NCI-H1092 (cell line): ENCODE measurements at places on chromosomes 7 and 10.

GRCh38 chr10:69446229-69446628 is 5.0 kb upstream of the TSPAN15 start:
- no peak for DNase-seq

GRCh38 chr7:74228951-74229900 is 19.4 kb downstream of the LAT2 start:
- DNase-seq: no peak

- DNase-seq: no peak
Measured at GRCh38 chr10:106582291-106582690, 582.2 kb downstream of the SORCS1 start.

DNA sequence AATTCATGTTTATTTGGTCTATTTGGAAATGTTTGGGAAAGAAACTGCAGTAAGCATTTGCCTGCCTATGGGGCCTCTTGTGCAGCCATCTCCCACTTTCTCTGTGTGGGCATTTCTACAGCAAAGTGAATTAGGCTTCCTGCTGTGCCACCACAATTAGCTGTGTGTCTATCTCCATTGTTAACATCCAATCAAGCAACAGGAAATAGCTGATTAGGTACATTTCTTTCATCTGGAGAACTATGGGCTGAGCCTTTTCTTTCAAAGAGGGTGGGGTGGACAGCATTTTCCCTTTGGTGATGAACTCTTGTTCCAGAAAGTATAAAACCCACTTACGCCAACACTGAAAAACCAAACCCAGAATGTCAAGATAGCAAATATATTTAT is 640.0 kb downstream of the ACTR3B start:
- no peak for DNase-seq

DNA sequence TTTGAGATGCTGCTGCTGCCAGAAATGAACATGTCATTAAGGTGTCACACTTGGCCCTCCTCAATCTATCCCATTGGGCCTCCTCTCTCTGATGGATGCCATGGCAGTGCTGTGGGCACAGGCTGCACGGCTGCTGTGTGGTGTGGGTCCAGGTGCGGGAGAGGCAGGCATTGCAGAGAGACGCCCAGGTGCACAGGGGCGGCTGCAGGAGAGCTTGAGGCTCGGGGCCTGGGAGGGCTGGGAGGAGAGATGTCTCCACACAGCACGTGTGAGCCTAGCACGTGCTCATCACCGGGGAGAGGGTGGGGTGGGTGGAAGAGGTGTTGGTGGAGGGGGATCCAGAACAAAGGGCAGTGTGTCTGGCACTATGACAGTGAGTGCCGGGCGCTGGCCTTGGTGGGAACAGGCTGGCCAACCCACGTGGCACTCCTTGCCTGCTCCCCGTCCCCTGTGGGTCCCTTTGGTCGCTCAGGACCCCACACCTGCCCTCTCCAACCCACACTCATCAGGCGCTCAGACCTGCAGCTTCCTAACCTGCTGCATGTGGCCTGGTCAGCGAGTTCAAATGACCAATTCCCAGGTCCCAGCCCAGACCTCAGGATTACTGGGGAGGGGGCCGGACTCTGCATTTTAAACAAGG is 39.9 kb upstream of the BNIP3 start:
- DNase-seq: no peak

DNA sequence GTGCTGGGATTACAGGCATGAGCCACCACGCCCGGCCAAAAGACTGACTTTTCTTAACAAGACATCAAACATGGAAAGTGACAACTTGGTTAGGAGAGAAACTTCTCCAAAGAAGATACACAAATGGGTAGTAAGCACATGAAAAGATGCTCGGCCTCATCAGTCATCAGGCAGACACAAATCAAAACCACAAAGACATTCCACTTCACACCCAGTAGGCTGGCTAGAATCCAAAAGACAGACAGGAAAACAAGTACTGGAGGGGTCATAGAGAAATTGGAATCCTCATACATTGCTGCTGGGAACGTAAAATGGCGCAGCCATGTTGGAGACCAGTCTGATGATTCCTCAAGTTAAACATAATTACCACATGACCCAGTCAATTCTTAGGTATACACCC is 16.4 kb downstream of the SEPHS1 start:
- no peak for DNase-seq

- DNase-seq: no peak
Measured at GRCh38 chr10:74052994-74053393, 55.1 kb downstream of the VCL start.

GRCh38 chr10:29214551-29214950 is 74.3 kb upstream of the LYZL1 start:
- no peak for DNase-seq

DNA sequence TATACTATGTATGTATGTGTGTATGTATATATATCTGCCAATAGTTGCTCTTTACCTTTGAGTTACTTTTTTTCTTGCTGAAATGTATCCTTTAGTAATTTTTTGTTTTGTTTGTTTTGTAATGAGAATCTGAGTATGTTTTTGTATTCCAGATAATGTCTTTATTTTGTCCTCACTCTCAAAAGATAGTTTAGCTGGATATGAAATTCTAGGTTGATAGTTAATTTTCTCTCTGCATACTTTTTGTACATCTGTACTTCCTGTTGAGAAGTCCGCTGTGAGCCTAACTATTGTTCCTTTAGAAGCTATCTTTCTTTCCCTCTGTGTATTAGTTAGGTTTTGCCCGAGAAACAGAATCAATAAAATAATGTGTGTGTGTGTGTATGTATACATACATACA is 29.5 kb downstream of the BUB3 start:
- DNase-seq: no peak

DNA sequence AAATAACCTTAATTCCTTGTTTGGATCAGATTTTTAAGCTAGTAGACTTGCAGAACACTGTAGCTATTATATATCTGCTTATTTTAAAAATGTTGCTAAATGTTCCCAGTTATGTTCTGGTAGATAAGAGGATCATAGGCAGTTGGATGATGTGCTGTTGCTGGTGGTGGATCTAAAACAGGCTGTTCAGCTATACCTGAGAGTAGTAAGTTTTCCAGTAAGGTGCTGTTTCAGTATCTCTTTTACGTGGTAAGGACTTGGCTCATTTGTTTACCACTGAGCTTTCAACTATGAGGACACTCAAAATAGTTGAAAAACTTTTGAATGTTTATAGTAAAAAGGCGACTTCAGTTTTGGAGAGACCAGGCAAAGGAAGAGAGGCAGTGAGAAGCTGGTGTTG is 180.9 kb downstream of the CDK14 start:
- DNase-seq: no peak

GRCh38 chr7:20539201-20539600 is 76.3 kb upstream of the ABCB5 start:
- no peak for DNase-seq

GRCh38 chr10:4851846-4852245 is 25.8 kb downstream of the AKR1E2 start:
- DNase-seq: no peak

DNA sequence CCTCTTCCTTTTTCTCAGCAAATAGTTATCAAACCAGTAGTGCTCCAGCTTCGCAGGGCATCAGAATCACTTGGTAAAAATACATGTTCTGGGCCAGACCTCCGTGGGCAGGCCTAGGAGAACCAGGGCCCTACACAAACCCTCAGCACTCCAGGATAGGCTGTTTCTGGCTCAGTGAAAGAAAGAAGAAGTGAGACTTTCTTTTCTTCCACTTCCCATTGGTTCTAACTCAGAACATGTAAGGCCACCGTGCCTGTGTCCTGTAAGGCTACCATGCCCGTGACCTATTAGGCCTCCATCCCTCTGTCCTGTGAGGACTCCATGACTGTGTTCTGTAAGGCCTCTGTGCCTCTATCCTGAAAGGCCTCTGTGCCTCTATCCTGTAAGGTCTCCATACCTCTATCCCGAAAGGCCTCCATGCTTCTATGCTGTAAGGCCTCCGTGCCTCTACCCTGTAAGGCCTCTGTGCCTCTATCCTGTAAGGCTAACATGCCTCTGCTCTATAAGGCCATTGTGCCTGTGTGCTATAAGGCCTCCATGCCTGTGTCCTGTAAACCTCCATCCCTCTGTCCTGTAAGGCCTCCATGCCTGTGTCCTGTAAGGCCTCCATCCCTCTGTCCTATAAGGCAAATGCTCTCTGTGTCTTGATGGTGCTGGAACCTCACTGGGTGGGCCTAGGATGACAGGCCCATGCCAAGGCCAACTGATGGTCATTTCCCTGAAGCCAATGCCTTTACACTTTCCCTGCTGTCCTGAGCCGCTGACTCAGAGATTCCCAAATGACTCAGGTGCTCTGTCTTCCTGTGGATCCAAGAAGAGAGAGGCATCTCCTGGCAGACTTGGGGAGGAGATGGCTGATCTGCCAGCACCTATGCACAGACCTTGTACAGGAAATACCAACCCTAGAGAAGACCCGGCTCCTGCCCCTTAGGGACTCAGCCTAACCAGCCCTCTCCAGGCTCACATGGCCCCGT is 96.6 kb upstream of the CACUL1 start:
- DNase-seq: no peak

- no peak for DNase-seq
Measured at GRCh38 chr10:132920101-132920925, 22.1 kb downstream of the CFAP46 start.

DNA sequence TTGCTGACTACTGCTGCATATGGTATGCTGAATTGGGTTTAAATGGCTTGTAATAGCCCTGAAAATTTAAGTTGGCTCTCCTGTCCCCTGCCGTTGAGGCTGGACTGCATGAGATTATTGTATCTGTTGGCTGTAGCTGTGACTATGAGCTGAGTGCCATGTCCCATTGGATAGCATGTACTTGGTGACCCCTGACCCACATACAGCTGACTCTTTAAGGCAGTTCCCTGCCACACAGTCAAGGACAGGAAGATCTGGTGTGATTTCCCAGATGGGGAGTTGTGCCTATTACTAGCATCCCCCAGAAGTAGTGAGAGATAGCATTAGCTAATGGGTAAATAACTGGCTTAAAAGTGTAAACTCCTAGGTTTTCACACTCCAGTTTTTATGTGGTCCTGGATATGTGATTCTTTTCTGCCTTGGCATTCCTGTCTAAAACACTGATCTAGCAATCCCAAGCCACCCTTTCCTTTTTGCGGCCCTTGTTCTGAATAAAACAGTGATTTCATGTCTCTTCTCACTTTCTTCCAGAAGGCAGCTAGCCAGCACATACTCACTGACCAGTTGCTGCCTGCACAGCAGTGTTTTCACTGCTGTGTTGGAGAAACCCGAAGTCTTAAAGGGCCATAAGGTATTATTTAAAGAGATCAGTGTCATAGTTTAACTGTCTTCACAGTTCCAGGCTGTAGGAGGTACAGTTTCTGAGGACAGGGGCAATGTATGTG is 35.9 kb downstream of the LRRC4 start:
- no peak for DNase-seq

DNA sequence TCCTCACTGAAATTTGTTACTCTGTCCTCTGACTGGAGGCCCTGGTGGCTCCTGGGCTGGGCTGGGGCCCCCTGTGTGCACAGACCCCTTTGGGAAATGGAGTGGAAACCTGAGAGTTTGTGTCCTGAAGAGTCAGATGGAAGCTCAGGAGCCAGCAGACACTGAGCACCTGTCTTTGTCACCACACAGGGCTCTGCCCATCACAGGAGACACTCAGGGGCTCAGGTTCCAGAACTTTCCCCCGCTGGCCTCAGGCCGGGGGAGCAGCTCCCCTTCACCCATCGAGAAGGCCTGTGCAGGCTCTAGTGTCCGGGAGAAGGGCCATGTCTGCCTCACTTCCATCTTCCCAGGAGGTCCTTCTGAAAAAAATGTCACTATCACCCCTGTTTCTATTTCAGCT is 22.3 kb upstream of the PITRM1 start:
- no peak for DNase-seq

- DNase-seq: no peak
Measured at GRCh38 chr10:103448746-103449145, 3.4 kb downstream of the CALHM2 start.

DNA sequence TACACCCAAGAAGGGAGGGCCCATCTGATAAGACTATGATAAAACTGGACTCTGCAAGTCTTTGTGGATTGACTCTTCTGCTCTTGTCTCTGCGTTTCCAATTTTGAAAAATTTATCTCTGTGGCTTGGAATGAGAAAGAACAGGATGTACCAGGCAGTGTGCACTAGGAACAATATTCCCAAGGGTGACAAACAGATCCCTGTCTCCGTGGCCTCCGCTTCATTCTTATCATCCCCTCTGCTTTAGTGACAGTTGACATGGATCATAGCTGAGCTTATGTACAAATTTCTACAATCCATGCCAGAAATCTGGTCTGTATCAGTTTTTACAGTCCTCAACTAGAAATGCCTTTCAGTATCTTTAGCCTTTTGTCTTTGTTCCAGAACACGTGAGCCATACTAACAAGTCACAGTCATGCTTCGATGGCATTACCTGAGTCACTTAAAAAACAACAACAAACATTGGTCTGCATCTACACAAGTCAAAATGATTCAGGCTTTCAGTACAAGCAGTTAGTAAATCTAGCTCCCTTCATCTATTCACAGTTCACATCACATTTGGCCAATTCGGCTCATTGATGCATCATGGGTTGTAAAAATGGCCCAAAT is 393.6 kb upstream of the CELF2 start:
- DNase-seq: no peak

DNA sequence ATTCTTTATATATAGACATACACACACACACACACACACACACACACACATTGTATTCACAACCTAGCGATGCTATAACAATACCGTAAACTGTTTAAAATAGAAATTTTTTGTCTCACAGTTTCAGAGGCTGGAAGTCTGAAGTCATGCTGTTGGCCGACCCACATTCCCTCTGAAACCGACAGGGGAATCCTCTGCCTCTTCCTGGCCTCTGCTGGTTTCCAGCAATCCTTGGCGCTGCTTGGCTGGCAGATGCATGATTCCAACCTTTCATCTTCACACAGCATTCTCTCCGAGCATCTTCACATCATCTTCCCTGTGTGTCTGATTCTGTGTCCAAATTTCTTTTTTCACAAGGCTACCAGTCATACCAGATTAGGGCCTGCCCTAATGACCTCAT is 94.8 kb downstream of the CCDC71L start:
- DNase-seq: no peak

GRCh38 chr7:134922720-134923704 is 63.3 kb upstream of the AGBL3 start:
- DNase-seq: no peak

DNA sequence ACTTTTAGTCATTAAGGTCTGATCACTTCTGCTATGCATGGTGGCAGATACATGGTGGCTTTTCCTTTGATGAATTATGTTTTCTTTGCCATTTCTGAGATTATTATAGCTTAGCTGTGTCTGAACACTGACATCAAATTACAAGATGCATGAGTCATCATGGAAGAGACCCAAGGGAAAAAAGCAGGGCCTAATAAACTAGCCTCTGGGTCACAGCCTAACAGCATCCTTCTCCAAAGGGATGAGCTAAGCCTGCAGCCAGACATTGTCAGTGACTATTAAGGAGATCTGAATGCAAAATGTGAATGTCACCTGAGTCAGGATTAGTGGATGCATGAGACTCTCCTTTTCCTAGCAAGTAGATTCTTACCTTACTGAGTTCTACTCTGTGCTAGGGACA is 19.1 kb upstream of the OGDHL start:
- no peak for DNase-seq

- no peak for DNase-seq
Measured at GRCh38 chr10:109178591-109178990, 744.7 kb downstream of the XPNPEP1 start.
